ENCODE measurements at places on chromosomes 7 and 10. TPM values are rescaled to one million over a fixed set of nuclear protein-coding genes. Genes with fewer than 3 reads are reported as not detected.

- no peak for DNase-seq
Measured at GRCh38 chr7:107953924-107954303, 49.0 kb downstream of the LAMB1 start.

DNA sequence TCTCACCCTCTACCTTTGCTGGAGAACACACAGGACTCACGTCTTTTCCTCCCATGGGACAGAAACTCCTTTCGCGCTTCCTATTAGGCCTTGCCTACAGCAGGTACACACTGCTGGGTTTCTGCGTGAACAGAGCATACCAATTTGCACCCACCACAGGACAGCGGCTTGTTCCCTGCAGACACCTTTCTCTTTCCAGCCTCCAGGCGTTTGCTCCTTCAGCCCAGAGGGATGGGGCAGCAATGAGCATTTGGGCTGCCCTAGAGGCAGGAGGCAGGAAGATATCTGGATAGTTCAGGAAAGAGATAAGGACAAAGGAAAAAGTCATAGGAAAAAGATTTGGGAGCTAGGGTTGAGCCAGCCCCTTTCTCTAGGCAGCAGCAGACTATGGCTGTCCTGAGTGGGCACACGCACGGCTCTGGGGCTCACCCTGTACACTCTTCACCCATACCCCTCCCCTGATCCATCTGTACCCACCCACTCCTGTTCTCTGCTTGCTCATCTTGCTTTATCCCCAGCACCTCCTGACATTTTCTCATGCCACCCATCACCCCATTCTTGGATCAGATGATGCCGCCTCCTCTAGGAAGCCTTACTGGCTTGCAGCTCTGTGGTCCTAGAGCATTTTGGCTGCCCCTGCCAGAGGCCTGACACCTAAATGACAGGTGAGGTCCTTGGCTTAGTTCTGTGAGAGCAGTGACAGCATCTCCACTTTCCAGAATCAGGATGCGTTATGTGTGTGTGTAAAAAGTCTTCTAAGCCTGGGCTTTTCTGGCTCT is 40.7 kb upstream of the SPDYE3 start:
- DNase-seq = no peak

DNA sequence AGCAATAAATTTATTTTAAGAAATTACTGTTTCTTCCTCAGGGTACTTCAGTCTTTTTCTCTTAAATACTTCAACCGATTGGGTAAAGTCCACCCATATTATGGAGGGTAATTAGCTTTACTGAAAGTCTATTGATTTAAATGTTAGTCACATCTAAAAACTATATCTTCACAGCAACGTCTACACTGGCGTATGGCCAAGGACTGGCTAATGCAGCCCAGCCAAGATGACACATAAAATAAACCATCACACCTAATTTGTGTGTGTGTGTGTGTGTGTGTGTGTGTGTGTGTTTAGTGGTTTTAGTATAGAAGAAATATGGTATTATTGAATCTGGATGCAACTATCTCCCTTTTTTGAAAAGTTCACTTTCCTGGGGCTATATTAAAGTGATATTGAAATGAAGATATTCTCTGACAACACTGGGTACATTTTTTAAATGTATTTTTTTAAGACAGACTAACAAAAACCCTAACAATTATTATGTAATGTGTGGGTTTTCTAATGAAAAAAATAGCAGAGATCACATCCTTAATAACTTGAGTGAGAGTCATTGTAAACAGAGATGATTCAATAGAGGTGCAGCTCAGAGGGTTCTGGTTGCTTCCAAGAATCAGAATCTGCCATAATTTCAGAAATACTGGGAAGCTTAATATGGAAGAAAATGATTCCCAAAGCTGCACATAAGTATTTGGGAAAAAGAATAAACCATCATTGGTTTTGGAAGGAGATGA is 584.2 kb upstream of the MBL2 start:
- no peak for DNase-seq

GRCh38 chr7:157831143-157831905 is 494.5 kb downstream of the DNAJB6 start:
- DNase-seq = no peak

GRCh38 chr7:127252778-127253280 is at the start of gene GRM8:
TSS of gene GRM8 (minus strand) at chr7:127252941.
- peak; percentile 58 for DNase-seq

DNA sequence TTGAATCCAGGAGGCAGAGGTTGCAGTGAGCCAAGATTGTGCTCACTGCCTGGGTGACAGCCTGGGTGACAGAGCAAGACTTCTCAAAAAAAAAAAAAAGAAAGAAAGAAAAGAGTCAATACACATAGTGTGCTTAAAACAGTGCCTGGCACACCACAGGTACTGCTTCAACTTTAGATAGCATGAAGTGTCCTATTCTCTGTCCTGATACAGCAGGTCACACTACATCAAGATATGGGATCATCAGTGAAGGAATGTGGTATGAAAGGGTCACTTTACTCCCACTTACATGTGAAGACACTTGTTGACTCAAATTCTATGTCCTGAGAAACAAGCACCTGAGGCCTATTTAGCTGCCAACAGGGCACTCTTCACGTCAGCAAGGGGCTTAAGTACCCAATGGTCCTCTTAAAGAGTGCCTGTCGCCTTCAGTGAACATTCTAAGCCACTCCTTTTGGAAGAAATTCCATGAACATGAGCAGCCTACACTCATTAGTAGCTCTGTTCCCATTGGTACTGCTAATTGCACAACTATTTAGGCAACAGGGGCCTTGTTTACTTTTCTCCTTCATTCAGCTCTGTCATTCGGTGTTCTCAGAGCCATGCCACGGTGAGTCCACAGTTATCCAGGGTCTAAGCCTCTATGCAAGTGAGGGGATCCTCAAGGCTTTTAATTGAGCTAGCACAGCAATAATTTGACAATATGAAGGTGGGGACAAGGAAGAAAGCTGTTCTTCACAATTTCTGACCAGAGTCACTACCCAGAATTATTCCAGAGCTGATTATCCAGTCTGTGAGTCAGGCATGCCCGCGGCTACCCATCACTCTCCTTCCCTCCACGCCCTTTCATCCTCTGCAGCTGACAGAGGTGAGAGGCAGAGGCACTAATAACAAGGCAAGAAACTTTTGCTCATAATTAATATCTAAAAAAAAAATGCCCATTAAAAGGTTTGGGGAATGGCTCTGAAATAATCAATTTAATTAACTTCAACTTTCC is 56.6 kb upstream of the PTN start:
- DNase-seq = no peak

GRCh38 chr7:124322561-124322960 is 289.7 kb upstream of the TMEM229A start:
- no peak for DNase-seq

- DNase-seq = no peak
Measured at GRCh38 chr10:77967611-77968022, 41.1 kb upstream of the DLG5 start.

- no peak for DNase-seq
Measured at GRCh38 chr10:80530251-80530650, 7.5 kb upstream of the SH2D4B start.

DNA sequence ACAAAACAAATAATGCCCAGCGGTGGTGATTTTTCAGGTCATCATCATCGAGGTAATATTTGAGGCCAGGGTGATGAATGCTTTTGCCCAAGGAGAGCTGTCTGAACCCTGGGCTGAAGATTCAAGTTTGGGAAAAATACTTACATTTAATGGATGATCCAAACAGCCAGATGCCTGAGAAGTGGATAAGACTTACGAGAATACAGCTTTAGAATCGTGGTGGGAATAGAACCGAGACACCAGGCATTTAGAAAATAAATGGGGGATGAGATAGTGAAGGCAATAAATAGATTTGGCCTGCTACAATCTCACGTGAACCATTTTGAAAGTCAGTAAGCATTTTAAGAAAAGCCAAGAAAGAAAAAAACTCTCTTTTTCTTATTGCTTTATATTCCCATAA is 12.2 kb upstream of the PROSER2 start:
- no peak for DNase-seq

GRCh38 chr10:788796-789748 is 99.6 kb upstream of the DIP2C start:
- DNase-seq = peak; percentile 87

DNA sequence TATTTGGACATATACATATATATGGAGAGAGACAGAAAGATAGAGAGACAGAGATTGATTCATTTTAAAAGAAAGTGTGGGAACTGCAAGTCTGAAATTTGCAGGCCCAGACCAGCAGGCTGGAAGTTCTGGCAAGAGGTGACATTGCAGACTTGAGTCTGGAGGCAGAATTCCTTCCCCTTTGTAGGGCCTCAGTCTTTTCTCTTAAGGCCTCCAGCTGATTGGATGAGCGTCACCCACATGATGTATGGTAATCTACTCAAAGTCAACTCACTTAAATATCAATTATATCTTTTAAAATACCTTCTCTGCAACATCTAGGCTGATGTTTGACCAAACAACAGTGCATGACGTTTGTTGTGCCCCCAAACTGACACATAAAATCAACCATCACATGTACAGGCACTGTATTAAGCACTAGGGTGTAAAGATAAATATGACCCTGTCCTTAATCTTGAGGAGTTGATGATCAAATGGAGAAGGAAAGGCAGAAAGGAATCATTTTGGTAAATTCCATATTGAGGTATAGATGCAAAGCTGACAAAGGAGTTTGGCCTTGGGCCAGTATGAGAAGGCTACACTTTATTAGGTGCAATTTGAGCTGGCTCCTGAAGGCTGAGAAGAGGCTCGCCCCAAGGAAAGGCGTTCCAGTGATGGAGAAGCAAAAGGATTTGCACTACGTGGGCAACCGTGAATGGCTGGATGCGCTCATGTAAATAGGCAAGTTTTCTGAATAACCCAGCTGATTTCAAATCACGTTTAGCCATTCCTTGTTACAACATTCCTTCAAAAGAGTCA is 52.6 kb downstream of the BPGM start:
- no peak for DNase-seq

DNA sequence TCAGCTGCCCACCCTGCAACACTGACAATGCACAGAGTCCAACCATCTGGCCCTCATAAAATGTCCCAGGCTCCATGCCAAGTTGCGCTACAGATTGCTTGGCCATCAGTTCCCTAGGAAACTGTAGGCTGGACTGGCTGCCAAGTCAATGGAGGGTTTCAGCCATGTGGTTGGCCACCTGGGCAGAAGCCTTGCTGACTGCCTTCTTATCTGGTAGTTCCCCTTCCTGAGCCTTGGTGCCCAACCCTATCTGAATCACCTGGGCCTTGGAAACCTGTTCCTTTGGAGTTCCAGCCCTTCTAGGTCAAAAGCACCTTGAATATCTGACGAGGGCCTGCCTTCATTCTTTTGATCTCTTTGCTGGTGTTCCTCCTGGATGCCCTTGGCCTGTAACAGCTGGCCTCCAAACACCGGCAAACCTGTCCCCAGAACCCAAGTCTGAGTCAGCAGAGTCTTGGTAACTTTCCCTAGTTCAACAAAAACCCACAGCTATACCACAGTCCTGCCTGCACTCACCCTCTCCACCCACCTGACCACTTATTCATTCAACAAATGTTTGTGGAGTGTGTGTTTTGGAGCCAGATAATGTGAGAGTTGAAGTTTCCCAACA is 37.4 kb upstream of the KDM7A start:
- DNase-seq = peak; percentile 53

- no peak for DNase-seq
Measured at GRCh38 chr10:56856569-56856968, 495.5 kb upstream of the ZWINT start.

ZC3HAV1L gene
- total RNA-seq = 2.9 TPM

TMEM178B gene
- total RNA-seq = 35.4 TPM

CTNNA3 gene
- total RNA-seq = 129 TPM

CUBN gene
- 0.22 TPM for total RNA-seq

TMEM236 gene
- 0.43 TPM for total RNA-seq

All from Right ventricle myocardium superior (tissue), 1 donor.